ENCODE measurements at places on chromosomes 3 and 15.

GRCh38 chr3:8486434-8486833, 15.2 kb upstream of the LMCD1 start:
- DNase-seq = no peak

- DNase-seq = peak; percentile 67
Observed at GRCh38 chr3:71103430-71103921, 480.1 kb downstream of the FOXP1 start.

GRCh38 chr3:104785947-104786346, 580.8 kb upstream of the ALCAM start:
- no peak for DNase-seq

- peak; percentile 79 for DNase-seq
Observed at GRCh38 chr3:133330065-133330464, 69.8 kb upstream of the BFSP2 start.

GRCh38 chr3:123745184-123745855, 138.8 kb downstream of the MYLK start:
- DNase-seq = no peak

GRCh38 chr3:182389071-182389815, 404.1 kb upstream of the ATP11B start:
- no peak for DNase-seq

- no peak for DNase-seq
Observed at GRCh38 chr3:194133661-194134230, 2.2 kb upstream of the HES1 start.

- DNase-seq = no peak
Observed at GRCh38 chr3:126672340-126672739, 17.4 kb upstream of the TXNRD3 start.

DNA sequence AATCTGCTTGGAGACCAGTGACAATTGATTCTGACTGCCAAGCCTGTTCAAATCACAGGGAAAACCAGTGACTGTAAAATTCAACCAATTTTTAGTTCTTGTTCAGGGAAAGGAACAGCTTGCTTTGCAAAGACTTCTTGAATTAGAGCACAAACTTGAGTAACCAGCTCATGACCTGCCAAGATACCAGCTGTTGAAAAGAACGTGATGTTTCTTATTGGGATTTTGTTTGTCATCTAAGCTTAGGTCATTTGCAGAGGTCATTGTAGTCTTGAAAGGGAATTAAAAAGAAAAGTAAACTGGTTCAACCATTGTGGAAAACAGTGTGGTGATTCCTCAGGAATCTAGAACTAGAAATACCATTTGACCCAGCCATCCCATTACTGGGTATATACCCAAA, 428.2 kb downstream of the GRM7 start:
- no peak for DNase-seq

GRCh38 chr3:64730681-64731080, 42.9 kb upstream of the ADAMTS9 start:
- DNase-seq = peak; percentile 24

DNA sequence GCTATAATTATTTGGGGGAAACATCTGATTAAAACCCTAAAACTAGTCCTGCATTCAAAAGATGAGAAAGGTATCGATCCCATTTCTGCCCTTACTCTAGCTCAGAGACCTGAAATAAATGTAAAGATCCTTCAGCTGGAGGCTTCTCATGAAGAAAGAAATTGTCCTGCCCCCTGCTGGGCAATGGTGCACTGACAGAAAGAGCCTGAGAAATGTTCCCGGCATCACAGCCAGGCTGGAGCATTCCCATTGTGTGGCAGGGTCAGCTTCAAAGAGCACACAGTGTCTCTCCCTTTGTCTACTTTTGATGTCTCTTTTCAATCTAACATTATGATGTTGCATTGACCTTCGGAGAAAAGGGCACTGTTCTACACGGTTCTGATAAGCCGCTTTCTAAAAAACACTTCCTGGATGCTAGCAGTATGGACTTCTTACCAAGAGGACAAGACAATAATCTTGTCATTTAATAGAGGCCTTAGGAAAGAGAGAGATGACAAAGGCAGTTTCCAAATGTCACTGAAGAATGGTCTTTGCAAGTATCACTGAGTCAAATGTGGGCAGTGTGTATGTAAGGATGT, 287.5 kb downstream of the MAGI1 start:
- peak; percentile 72 for DNase-seq

- no peak for DNase-seq
Observed at GRCh38 chr3:126845920-126846715, 136.8 kb upstream of the PLXNA1 start.

DNA sequence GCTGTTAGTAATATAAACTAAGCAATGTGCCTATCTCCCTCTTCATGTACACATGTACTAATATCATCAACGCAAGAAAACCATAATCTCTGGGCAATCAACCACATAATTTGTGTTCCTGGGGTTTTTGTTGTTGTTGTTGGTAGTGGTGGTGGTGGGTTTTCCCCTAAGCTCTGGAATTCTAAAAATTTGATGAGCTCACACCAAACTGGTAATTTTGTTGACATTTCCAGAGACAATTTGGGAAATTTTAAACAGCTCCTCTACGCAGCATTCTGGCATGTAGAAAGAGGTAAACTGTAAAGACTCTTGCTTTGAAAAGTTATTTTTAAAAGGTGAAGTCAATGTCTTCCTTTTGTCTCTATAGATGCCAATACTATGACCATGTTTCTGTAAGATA, 126.7 kb downstream of the IGSF11 start:
- no peak for DNase-seq

DNA sequence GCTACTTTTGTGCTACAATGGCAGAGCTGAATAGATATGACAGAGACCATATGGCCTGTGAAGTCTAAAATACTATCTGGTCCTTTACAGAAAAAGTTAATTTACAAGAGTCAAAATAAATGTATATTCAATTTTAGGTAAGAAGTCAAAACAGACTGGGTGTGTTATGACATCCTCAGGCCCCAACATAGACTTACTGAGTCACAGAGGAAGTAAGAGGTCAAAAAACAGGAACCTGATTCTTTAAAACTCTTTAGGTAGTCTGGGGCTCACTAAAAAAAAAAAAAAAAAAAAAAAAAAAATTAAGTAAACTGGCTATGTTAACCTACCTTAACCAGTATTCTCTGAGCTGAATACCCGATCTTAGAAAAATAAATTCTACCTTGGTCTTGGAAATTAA, 13.1 kb downstream of the DNAAF4 start:
- DNase-seq = no peak

GRCh38 chr3:14077310-14077709, 47.4 kb downstream of the CHCHD4 start:
- no peak for DNase-seq

GRCh38 chr3:191894406-191894805, 433.4 kb downstream of the PYDC2 start:
- no peak for DNase-seq

DNA sequence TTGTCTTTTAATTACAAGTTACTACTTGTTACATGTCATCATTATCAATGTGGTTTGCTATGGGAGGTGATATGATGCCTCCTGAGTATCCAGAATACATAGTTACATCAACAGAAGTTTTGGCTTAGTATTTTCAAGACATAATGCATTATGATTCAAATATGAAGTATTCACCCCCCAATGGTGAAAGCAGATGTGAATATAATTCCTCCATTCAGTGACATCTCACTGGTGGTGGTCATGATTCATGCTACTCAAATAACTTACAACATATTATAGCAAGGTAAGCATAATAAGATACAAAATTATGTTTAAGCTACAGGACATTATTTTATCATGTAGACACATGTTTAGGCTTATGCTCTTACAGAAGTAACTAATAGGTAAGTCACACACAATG, 34.9 kb upstream of the TTBK2 start:
- no peak for DNase-seq

- DNase-seq = no peak
Observed at GRCh38 chr15:52670087-52670486, 9.1 kb downstream of the ATOSA start.

- DNase-seq = no peak
Observed at GRCh38 chr3:127252446-127252845, 35.4 kb downstream of the PRR20G start.

GRCh38 chr3:57064572-57064971, 4.1 kb downstream of the SPATA12 start:
- no peak for DNase-seq

DNA sequence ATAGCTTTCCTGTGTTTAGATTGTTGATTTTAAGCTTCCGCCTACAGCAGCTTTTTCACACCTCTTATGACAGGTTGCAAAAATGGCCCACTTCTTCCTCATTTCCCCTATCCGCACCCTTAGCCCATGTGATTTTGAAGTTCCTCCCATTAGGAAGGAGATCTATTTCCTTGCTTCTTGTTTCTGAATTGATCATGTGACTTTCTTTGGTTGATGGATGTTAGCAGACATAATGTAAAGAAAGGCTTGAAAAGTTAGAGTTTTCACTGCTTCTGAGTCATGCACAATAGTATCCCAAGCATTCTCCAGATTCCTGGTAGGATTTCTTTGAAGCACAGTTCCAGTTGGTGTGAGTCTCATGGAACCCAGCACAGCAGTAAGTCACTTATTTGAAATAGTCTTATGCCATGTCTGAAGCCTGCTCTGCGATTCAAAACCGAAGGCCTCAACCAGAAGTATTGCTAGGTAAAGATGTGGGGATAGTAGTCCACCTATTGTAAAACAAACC, 76.6 kb downstream of the EDEM1 start:
- DNase-seq = no peak

DNA sequence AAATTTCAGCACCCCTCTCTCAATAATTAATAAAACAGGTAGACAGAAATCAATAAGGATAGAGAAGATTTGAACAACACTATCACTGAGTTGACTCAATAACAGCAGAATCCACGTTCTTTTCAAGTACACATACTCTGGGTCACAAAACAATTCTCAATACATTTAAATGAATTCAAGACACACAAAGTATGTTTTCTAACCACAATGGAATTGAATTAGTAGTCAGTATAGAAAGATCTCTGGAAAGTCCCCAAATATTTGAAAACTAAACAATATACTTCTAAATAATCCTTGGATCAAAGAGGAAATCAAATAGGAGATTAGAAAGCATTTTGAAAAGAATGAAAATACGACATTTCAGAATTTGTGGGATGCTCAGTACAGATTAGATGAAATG, 40.0 kb downstream of the TKT start:
- DNase-seq = no peak

DNA sequence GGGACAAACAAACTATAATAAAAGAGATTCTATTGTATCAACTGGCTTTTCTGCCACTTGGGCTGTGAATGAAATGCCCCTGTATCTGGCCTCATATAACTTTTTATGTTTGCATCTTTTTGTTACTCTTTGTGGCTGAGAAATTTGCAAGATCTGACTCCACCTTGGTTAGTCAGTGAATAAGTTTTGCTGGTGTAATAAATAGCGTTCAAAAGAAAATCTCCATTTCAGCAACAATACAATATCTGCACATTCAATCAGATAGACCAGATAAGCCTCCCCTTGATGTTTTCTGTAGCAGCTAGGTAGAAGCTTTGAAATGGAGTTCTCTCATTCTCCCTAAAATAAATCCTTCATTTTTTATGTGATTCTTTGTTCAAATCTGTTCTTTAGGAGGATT, 12.0 kb downstream of the TRAT1 start:
- DNase-seq = no peak

- peak; percentile 3 for DNase-seq
Observed at GRCh38 chr15:99438224-99438585, 127.6 kb upstream of the MEF2A start.

GRCh38 chr15:58908550-58909309, 24.7 kb downstream of the SLTM start:
- no peak for DNase-seq

GRCh38 chr15:70538278-70538677, 225.1 kb downstream of the UACA start:
- DNase-seq = no peak

DNA sequence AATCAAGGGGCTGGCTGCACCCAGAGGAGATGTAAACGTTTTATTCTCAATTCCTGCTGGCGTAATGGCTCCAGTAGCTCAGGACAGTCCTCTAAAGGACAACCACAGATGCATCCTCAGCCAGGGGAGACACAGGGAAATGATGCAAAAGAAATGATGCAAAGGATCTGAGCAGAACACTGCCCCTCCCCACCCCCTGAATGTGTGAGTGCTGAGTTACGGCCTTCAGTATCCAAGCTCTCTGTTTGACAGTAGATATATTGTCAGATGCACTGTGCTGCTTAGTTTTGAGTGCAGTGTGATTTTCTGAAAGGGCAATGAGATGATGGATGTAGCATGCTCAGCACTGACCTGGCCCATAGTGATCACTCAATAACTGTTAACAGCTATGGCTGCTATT, 41.4 kb upstream of the CTDSPL start:
- no peak for DNase-seq

GRCh38 chr15:90844696-90845095, 23.7 kb upstream of the FURIN start:
- no peak for DNase-seq

GRCh38 chr15:68789091-68789490, 31.6 kb downstream of the ANP32A start:
- DNase-seq = no peak

Measured in BE2C (cell line).